ENCODE measurements at places on chromosomes 5 and 9. TPM values are rescaled to one million over a fixed set of nuclear protein-coding genes. Genes with fewer than 3 reads are reported as not detected.

ADAMTS13 gene
- total RNA-seq, result 2.2 TPM

SOHLH1 gene
- total RNA-seq, result not detected

C5orf58 gene
- total RNA-seq, result 1.7 TPM

MZB1 gene
- total RNA-seq, result 1.2 TPM

C1QTNF3 gene
- total RNA-seq, result 200 TPM

FAXDC2 gene
- 32.3 TPM for total RNA-seq

MAP1B gene
- 235 TPM for total RNA-seq

TESK1 gene
- 4.8 TPM for total RNA-seq

C5 gene
- 8.2 TPM for total RNA-seq
